Transverse colon (tissue), 4 donors: ENCODE measurements at places on chromosomes 3 and 15.
A peak's percentile ranks its signal among the peaks of the same experiment; 100 is the strongest.

DNA sequence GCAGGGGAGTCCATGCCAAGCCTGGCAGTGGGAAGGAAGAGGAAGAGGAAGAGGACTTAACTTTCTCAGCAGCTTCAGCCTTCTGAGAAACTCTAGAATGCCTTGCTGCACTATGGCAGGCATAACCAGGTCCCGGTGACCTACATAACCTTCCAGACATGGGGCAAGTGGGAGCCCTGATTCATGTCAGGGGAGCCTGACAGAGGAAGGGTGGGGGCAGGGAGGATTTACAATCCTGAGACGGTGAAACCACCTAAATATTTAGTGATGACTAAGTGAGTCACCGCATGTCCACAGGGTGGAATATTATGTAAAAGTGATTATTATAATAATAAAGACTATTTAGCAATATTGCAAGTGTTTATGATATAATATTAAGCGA lies 46.7 kb downstream of the AMOTL2 start:
- DNase-seq: no peak

DNA sequence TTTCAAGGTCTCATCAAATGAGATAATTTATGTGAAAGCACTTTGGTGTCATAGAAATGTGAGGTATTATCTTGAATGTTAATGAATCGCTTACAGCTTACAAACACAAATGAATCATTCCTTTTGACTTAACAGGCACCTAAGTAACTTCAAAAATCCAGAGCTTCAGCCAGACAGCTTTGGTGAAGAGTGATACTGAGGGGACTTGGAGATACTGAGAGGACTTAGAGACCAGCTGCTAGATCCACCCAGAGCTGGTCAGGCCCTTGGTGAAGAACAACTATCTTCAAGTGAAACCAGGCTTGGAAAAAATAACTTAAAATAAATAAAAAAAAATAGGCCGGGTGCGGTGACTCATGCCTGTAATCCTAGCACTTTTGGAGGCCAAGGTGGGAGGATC lies 16.2 kb upstream of the ZFYVE19 start:
- DNase-seq: no peak

DNA sequence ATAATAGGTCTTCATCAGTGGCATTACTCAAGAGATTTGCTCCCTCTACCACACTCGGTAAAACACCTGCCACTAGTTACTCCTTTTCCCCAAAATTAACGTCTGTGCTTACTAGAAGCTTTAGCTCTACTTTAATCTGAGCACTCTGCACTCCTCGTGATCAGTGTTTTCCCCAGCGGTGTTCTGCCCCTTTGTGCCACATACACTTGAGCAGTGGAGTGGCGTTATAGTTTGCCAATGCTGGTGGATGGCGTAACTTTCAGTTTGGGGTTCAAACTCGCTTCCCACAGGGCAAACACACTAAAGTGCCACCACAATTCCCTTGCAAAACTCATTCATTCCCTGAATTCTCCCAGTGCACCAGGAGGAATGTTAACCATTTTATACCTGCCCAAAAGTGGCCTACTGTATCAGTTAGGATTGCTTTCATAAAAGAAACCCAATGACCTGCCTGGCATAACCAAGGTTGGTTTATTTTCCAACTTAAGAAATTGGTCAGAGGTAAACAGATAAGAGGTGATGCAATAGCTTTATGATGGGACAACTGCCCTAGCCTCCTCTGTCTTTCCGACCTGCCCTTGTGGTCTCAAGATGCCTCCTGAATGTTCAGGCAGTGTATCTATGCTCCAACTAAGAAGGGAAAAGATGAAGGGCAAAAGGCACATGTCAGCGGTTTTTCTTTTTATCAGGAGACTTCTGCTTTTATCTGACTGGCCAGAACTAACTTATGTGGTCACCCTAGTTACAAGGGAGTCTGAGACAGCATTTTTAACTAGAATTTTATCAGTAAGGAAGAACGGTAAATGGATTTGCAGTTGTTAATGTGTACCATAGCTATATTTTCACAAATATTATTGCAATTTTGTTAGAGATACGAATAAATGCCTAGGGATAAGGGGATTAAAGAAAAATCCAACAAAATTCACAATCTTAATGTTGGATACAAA lies 83.9 kb downstream of the FSIP1 start:
- DNase-seq: no peak

DNA sequence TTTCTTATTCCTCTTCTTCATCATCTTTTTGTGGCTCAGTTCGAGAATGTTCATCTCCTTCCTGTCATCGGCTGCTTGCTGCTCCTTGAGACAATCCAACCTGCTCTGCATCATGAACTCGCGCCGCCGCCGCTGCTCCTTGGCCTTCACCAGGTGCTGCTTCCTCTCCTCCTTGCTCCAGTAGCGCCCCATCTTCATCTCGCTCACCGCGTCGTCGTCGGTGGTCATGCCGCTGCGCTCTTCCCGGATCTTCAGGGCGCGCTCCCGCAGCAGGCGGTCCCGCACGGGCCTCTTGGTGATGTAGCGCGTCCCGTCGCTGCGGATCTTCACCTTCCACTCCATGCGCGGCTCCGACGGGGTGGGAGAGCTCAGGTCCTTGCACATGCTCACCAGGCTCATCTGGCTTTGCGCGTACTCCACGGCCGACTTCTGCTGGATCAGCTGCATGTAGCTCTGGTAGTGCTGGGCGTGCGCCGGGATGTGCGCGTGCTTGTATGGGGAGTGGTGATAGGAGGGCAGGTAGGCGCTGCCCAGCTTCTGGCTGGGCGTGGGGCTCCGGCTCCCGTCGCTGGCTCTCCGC lies 241.2 kb downstream of the PDZRN3 start:
- no peak for DNase-seq

DNA sequence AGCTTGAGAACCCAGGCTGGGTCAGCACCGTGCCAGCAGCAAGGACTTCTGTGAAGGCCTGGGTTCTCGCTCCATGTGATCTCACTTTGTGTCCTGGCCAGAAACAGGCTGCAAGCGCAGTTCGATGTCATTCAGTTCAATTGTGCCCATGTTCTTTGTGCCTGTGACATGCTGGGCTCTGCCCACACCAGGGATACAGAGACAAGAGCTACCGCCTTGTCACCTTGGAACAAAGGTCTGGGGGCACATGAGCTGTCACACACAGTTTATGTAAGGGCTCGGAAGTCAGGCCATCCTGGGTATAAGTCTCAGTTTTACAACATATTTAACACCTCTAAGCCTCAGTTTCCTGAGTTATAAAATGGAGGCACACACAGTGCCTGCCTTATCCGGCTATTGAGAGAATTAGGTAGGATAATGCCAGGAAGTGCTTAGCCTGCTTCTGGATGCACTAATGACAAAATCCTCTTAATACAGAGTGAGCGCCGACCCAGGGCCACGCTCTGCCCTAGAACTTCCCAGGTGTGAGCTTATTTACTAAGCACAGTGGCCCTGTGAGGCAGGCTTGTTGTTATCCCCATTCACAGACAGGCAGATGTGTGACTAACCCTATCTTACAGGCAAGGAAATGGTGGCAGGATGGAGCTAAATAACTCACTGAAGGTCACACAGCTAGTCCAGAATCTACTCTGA lies 50.4 kb upstream of the LIMD1 start:
- DNase-seq: no peak

DNA sequence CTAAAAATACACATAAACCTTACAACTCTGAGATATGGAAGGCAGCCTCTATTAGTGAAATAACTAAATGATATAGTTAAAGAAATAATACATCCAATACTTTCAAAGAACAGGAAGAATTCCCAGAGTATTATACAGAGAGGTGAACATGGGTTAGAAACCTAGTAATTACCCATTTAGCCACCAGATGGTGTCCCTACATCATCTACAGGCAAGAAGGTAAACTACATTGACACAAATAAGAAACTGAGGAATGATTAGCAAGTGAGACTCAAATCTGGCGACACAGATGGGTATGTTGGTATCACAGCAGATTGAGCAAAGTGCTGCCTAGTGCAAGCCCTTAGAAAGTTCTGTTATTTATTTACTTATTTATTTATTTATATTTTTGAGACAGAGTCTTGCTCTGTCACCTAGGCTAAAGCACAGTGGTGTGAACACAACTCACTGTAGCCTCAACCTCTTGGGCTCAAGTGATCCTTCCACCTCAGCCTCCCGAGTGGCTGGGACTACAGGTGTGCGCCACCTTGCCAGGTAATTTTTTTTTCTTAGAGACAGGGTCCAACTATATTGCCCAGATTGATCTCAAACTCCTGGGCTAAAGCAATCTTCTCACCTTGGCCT lies 28.2 kb downstream of the NEK4 start:
- no peak for DNase-seq

DNA sequence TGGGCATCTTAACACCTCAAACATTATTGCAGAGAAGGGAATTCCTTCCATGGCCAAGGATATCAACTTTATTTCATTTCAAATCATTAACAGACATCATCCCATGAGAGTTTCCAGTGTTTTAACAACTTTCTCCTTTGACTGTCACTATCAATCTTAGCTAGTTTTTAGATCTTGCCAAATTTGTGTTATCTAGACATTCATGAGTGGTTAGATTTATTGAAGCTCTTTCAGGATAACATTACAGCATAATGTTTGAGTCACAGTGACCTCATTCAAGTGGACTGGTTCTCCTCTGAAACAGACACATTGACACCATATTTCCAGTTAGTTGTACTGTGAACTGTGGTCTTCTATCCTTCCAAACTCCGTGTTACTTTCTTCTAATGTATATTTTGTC lies 8.6 kb upstream of the TNFAIP8L3 start:
- DNase-seq: no peak

- no peak for DNase-seq
These were observed 6.2 kb downstream of the NEO1 start for GRCh38 chr15:73058437-73058836.

GRCh38 chr3:183317886-183318865 lies 65.1 kb downstream of the B3GNT5 start:
- no peak for DNase-seq

DNA sequence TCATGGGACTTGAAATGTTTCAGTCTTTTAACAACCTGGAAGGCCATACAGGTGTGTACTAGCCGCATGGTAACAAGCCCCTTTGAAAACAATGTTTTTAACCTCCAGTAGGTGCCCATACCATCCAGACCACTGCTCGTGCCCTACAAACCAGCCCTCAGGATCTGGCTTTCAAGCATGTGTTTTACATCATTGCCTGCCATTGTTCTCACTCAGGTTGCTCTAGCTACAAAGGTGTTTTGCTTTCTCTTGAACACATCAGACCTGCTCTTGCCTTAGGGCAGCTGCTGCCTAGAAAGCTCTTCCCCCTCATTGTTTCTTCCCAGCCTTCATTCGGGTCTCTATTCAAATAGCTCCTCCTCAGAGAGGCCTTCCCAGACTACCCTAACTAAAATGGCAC lies 32.3 kb upstream of the MAP3K13 start:
- DNase-seq: no peak

GRCh38 chr3:46913644-46914043 lies 36.1 kb downstream of the PTH1R start:
- peak; percentile 69 for DNase-seq

DNA sequence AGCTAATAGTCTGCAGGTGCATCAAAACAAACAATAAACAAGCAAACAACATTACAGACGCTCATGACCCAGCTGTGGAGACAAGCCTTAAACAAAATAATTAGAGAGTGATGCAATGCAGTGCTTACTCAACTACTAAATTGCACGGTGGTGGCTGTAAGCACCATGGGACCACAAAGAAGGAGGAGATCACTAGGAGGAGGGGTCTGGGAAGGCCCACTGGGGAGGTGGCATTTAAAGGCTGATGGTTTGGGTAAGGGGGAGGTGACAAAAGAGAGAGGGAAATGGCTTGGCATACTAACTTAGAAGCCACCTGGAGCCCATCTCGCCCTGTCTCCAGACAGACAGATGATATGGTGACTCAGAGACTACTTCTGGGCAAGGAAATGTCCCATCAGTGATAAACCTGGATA lies 516.7 kb downstream of the FOXP1 start:
- DNase-seq: no peak

GRCh38 chr3:71060536-71060935 lies 523.0 kb downstream of the FOXP1 start:
- no peak for DNase-seq

DNA sequence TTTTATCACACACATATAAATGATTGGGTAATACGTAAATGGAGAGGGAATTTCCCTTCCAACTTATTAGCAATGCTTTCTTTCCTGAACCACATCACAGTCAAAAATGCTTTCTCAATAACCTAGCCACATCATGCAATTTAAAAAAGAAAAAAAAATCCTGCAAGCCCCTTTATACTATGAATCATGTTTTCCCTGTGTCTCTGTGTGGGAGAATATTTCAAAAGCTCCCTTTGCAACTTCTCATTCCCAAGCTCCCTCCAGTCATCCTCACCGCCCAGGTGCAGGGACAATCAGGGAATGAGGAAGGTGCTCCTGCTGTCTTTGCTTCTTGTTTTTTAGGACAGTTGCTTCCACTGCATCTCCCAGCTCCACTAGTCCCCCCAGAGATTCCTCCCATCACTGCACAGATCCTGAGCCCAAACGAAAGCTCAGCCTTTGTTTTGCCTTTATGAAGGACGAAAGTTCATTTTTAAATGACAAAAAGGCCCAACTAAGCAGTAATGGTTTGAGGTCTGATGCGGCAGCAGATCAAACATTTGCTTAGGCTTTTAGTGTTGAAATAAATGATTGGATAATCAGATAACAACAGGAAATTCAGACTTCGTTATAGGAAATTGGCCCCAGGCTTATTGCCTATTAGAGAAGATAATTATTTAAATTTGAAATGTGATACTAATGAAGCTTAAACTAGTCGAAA lies 47.8 kb upstream of the ADGRG7 start:
- no peak for DNase-seq

- no peak for DNase-seq
These were observed 43.8 kb downstream of the POMGNT2 start for GRCh38 chr3:43062040-43062563.

DNA sequence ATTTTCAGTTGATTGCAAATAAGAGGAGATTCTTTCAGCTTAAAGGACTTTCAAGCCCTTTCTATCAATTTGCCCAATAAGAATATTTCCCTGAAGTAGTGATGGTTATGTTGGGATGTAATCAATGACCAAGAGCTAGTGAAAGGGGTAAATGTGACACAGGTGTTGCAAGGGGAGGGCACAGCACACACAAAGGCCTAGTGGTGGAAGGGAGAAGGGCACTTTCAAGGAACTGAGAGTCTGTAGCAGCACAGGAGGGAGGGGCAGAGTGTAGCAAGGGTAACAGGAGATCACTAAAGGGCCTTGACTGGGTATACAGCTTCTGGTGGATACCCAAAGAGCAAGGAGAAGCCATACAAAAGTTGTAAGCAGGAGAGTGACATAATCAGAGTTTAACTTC lies 217.8 kb upstream of the ARHGEF26 start:
- no peak for DNase-seq

DNA sequence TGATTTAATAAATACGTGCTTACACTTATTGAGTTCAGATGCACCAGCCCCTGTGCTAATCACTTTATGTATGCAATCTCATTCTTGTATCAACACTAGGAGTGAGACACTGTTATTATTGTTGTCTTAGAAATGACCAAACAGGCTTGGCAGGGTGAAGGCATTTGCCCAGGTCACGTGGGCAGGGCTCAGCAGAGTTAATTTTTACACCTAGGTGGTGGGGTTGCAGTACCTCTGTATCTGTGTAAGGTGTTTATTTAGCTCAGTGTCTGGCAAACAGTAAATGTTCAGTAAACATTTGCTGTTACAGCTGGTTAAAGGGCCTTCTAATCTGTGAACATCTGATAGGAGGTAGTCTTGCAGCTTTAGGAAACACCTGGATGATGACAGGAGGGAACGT lies 200.0 kb downstream of the CACNA2D3 start:
- DNase-seq: peak; percentile 75
